ENCODE measurements at places on chromosomes 1 and 21.

GRCh38 chr1:923131-923990, at the start of gene SAMD11:
TSS of gene SAMD11 (plus strand) at chr1:923923. CDS start at chr1:924432, 509 bp downstream.
- H3K4me3 ChIP-seq, result peak within 1 kb of the TSS; percentile 58
- H3K36me3 ChIP-seq, result no peaks in the 10 kb centered on the region
- no peak within 1 kb of the TSS for H3K27ac ChIP-seq
- H3K4me1 ChIP-seq, result peaks cover 35% of the 10 kb centered on the region

DNA sequence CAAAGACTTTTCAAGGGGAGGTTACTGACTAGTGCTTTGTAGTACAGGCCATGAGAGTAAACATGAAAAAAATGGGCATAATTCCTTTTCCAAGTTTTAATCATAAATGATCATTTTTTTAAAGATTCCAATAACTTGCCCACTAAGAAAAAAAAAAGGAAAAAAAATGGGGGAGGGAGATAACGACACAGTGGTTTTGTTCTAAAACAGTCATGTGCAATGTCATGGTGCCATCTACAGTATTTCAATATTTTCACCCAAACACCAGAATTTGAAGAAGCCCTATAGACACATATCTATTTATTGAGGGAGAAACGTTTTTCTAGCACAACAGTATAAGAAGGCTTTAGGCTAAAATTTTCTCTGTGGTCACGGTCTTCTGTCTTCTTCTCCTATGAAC, 250.2 kb downstream of the LTN1 start:
- H3K27ac ChIP-seq, result no peak overlapping the region
- no peak overlapping the region for H3K4me3 ChIP-seq
- H3K36me3 ChIP-seq, result no peaks in the 10 kb centered on the region
- no peaks in the 10 kb centered on the region for H3K27me3 ChIP-seq

GRCh38 chr1:177043597-177043996, 120.9 kb downstream of the ASTN1 start:
- H3K36me3 ChIP-seq, result no peaks in the 10 kb centered on the region
- no peaks in the 10 kb centered on the region for H3K27me3 ChIP-seq
- H3K27ac ChIP-seq, result no peak overlapping the region
- DNase-seq, result no peak
- H3K4me3 ChIP-seq, result no peak overlapping the region

- H3K27me3 ChIP-seq, result no peaks in the 10 kb centered on the region
- no peak overlapping the region for H3K27ac ChIP-seq
- no peaks in the 10 kb centered on the region for H3K36me3 ChIP-seq
- no peaks in the 10 kb centered on the region for H3K4me1 ChIP-seq
- DNase-seq, result no peak
- H3K4me3 ChIP-seq, result no peak overlapping the region
These were observed 382.8 kb downstream of the RRAGC start for GRCh38 chr1:38476850-38477178.

All from effector memory CD4-positive, alpha-beta T cell (primary cell).